ENCODE measurements at places on chromosomes 4 and X.

DNA sequence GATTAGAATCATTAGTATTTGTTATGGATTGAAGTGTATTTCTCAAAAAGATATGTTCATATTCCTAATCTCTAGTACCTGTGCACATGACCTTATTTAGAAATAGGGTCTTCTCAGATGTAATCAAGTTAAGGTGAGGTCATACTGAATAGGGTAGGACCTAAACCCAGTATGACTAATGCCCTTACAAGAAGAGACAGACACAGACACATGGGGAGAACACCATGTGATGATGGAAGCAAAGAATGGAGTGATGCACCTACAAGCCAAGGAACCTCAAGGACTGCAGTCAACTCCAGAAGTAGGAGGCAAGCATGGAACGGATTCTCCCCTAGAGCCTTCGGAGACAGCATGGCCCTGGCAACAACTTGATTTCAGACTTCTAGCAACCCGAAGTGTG, 31.4 kb downstream of the OTUD4 start:
- no peak for DNase-seq

GRCh38 chr4:91434631-91435030, 869.1 kb upstream of the GRID2 start:
- DNase-seq, result no peak

- DNase-seq, result peak; percentile 33
Measured at GRCh38 chr4:181792641-181793040, 450.6 kb upstream of the TENM3 start.

GRCh38 chr4:95545546-95545945, 3.2 kb downstream of the UNC5C start:
- no peak for DNase-seq
